ENCODE measurements at places on chromosomes 6 and 20.

GRCh38 chr6:108661430-108661829 is 100.7 kb downstream of the FOXO3 start:
- DNase-seq, result no peak

GRCh38 chr20:38434301-38434741 is 807 bp downstream of the SNHG17 start:
- no peak for DNase-seq

GRCh38 chr6:142510211-142510610 is 208.4 kb downstream of the ADGRG6 start:
- DNase-seq, result no peak

DNA sequence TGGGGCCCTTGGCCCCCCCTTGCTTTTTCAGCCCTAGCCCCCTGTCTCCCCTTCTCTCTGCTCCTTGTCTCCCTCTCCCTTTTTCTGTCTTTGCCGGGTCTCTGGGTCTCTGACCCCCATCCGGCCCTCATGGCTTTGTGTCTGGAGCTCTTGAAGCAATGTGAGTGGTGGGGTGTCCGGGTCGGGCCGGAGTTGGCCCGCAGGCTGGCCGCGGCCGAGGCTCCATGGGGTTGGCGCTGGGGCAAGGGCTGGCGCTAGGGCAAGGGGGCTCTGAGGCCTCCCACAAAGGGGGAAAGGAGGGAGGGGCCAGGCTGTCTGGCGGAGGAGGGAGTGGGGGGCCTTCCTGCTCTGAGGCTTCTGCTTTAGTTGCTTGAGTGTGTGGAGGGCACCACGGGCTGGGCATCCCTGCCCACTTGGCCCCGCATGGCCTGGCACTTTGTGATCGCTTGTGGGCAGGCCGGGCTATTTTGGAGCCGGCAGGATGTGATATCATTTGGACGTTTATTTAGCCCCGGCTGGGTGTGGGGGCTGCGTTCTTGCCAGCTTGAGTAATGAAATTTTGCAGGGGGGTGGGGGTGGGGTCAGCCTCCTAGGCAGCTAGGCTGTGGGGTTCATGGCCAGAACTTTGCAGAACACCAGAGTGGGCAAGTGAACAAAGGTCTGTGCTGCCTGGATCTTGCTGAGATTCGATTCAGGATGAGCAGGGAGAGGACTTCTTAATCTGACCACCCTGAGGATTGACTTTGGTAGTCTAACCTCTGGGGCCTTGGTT is 78.7 kb upstream of the MYL9 start:
- DNase-seq, result no peak
